Ureter (tissue), 1 donor: ENCODE measurements at places on chromosomes 11 and 22. TPM values are rescaled to one million over a fixed set of nuclear protein-coding genes. Genes with fewer than 3 reads are reported as not detected.

The CD3E gene
- total RNA-seq, result 8.0 TPM

The UPK3A gene
- total RNA-seq, result 233 TPM

The CCDC87 gene
- 0.55 TPM for total RNA-seq

The P4HA3 gene
- total RNA-seq, result 1.7 TPM

The CATSPER1 gene
- total RNA-seq, result not detected

The LMO2 gene
- total RNA-seq, result 14.0 TPM
